T47D (cell line): ENCODE measurements at places on chromosomes 2 and 18.

- no peak for DNase-seq
Measured at GRCh38 chr2:68415521-68415920, 50.4 kb downstream of the PLEK start.

DNA sequence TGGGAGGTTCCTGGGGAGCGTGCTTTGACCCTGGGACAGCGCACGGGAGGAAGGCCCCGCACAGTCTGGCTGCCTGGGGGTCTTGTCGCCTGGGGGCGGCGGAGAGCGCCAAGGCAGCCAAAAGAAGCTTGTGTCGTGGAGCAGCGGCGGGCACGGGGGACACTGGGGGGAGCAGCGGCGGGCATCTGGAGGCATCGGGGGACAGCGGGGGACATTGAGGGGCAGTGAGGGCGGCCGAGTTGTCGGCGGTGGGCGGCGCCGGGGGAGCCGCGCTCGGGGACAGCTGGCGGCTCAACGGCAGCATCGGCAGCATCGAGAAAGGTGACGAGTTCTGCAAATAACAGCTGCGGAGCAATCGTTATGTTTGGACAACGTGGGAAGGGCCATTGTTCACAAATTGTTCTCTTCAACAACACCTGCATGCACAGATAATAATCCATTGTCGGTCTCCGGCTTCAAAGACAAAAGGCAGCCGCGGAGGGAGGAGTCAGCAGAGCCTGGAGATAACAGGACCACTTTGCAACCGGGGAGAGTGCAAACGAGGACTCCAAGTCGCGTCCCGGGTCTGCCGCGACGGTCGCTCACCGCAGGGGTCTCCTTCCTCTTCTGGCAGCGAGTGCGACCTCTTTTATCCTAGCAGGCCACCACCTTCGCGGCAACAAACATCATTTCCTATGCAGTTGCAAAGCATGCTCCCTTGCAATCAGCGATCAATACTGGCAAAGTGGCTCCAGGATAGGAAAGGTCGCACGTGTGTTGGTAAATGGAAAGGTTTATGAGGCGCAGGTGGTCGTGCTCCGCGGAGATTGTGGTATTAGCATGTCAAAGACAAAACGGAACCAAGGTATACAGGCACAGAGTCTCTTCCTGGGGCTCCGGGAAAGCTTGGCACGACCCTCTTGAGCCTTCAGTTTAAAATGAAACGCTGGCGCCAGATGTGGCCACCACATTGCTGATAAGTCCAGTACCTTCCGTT is 132.3 kb upstream of the DLX2 start:
- no peak for DNase-seq

GRCh38 chr2:240579771-240580614 is 6.5 kb upstream of the CAPN10 start:
- no peak for DNase-seq

DNA sequence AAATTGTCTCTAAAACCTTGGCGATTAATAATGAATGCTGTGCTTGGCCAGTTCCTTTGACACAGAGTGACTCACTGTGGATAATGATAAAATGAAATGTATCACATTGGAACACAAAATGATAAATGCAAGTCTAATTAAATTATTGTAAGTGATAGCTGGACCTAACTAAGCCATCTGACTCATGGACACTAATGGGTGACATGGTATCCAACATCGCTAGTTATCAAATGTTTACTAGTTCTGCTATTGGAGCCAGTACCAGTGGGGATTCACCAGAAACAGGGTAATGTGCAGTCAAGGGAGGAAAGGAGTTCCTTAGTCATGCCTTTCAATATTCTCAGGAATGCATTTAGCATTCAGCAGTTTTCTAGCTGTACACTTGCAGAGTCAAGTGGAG is 736.3 kb upstream of the ACVR2A start:
- DNase-seq = no peak

GRCh38 chr18:77981874-77982273 is 732.2 kb downstream of the GALR1 start:
- no peak for DNase-seq

DNA sequence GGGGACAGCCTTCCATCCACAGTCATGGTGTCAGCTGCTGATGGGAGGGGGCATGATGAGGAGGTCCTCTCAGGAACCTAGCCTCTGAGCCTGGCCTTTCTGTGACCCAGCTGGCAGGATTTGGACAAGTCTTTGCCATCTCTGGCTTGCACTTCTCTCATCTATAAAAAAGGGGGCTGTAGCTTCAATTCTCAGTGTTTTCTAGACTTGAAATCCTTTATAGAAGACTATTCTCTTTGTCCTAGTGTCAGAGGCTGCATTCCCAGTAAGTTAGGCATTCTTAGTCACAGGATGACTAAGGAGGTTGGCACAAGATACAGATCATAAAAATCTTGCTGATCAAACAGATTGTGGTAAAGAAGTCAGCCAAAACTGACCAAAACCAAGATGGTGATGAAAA is 958.5 kb downstream of the CNTNAP5 start:
- no peak for DNase-seq

GRCh38 chr2:70460333-70460732 is 93.3 kb downstream of the TGFA start:
- no peak for DNase-seq

DNA sequence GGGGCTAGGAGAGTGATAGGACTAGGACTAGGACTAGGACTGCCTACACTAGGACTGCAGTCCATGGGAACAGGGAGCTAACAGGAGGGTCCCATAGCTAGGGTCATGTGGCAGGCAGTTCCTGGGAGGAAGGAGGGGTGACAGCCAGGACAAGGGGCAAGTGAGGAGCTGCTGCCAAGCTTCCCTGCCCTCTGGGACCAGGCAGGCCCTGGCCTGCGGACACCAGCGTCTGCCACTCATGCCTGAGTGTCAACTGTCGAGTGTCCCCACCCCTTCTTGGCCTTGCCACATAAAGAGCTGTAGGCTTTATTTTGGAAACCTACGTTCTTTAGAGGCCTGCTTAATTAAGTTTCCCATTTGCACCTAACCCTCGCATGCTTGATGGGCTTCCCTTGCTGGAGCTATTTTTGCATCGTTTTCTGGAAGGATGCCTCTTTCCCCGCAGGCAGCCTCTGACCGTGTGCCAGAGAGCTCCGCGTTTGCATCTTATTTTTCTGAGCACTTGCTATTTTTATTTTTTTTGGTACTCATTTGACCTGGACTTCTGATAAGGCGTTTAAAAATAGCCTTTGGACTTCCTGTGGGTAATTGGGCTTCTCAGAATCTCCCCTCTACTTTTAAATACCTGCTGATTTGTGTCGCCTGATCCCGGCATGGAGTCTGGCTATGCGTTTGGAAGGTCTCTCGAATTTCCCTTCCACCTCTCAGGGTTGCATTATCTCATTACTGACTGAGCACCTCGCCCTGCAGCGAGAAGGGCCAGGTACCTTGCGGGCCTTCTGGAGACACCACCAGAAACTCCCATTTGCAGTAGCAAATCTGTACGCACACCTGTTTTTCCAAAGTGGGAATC is 66.4 kb downstream of the SH3RF3 start:
- DNase-seq = no peak
